ENCODE measurements at places on chromosomes 4 and X.

DNA sequence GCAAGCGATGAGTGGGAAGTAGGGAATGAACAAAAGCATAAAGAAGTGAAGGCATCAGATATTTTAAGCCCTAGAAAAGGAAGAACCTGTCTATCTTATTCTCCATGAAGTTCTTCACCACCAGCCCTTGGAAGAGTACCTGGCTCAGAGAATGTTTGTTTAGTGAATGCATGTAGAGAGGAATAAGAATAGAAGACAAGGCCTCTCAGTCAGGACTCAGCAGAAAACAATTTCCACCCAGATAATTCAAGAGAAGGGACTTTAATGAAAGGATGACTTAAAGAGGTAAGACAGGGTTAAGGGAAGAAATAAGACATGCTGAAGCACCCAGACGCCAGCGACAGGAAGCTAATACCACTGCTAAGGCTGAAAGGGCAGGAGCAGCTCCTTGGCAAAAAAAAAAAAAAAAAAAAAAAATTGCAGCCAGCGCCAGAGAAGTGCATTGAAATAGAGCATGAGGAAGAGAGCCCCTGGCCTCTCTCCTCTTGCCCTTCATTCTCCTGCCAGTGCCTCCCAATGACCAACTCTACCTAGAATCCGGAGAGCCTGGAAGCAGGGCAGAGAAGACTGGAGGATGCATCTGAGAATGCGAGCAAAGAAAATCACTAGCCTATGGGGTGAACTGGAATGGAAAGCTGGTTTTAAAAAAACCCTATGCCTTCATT, 47.2 kb upstream of the RASGEF1B start:
- no peak for DNase-seq

- no peak for DNase-seq
Observed at GRCh38 chr4:110007217-110007616, 94.5 kb downstream of the EGF start.

DNA sequence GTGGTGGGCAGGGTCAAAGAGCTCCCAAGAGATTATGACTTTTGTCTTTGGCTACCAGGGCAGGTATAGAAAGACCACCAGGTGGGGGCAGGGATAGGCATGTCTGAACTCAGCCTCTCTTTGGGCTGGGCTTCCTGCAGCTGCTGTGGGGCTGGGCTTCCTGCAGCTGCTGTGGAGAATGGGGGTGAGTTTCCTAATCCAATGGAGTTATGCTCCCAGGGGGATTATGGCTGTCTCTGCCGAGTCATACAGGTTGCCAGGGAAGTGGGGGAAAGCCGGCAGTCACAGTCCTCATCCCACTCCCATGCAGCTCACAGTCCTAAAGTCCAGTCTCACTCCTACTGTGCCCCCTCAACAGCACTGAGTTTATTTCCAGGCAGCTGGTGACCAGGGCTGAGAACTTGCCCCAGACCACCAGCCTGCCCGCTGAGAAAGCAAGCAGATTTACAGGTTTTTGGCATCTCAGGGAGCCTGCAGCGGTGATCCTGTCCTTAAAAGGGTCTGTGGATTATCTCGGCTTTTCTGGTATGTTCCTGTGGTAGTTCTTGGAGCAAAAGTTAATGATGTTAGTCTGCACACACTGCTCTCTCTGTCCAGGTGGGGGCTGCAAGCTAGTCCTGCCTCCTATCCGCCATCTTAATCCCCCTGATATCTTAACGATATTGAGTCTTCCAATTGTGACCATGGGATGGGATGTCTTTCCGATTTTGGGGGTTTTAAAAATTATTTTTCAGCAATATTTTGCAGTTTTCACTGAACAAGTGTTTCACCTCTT, 133.4 kb downstream of the RTL9 start:
- DNase-seq: no peak

DNA sequence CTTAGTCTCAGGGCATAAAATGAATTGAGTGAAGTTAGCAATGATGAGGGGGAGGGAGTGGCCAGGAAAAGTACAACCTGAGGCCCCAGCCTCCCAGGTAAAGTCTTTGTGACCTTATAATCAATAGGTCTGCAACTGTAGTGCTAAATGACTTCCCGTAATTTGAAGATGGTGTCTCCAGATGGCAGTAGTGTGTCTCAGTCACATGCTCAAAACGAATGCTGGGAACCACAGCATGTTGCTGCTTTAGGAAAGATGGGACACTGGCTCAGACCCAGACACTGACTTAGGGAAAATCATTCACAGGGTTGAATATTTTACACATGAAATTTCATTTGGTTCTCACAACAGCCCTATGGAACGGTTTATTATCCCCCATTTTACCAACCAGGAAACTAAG, 10.3 kb downstream of the SRPX2 start:
- DNase-seq: no peak

GRCh38 chrX:38678821-38679220, 117.5 kb downstream of the TSPAN7 start:
- DNase-seq: no peak

DNA sequence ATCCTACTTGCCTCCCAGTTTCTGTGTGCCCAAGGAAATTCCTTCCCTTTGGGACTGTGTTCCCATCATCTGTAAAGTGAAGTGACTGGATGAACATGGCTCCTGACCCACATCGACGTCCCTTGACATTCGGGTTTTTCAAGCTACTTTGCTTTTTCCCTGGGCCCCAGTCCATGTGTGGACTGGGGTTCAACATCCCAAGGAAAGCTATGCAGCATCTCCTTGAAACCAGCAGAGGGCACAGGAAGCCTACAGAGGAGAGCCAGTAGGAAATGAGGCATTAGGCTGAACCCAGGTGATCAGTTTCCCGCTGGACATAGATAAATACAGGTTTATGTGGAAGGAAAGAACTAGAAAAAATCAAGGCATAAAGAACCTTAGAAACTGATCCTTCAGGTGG, 145.1 kb upstream of the ARHGEF9 start:
- no peak for DNase-seq

GRCh38 chr4:171924746-171925376, 111.7 kb downstream of the GALNTL6 start:
- DNase-seq: no peak

DNA sequence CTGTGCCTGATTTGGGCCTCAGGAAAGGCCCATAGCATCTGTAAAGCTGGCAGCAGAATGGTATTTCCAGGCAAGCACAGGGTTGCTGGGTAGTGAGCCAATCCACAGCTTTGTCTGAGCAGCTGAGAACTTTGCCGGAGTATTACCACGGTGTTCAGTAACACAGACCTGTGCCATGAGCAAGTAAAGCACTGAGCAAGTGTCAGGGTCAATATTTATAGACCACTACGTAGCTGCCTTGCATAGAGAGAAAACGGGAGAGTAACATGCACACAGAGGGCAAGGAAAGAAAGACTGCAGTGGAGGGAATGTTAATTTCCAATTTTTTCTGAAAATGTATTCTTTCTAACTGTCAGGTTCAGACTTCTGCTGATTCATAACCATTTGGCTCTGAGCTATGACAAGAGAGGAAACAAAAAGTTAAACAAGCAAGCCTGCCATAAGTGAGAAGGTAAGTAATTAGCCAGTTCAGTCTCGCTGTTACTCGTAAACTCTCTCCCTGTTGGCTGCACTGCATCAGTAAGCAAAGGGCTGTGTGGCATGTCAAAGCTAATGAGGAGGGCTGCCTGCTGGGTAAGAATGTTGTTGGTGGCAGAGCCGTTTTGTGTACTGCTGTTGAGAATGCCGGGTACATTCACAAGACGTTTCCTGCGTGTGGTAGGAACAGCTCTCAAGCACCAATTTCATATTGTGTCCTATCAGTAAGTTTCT, 238.1 kb downstream of the BMPR1B start:
- DNase-seq: no peak

- DNase-seq: no peak
Observed at GRCh38 chr4:144701683-144702233, 55.8 kb downstream of the HHIP start.

GRCh38 chrX:10166731-10167151, 10.0 kb downstream of the CLCN4 start:
- no peak for DNase-seq

- DNase-seq: no peak
Observed at GRCh38 chr4:137819964-137820383, 287.7 kb upstream of the PCDH18 start.
